Fibroblast of skin of left biceps (primary cell): ENCODE measurements at places on chromosomes 2 and 18.
A peak's percentile ranks its signal among the peaks of the same experiment; 100 is the strongest.

DNA sequence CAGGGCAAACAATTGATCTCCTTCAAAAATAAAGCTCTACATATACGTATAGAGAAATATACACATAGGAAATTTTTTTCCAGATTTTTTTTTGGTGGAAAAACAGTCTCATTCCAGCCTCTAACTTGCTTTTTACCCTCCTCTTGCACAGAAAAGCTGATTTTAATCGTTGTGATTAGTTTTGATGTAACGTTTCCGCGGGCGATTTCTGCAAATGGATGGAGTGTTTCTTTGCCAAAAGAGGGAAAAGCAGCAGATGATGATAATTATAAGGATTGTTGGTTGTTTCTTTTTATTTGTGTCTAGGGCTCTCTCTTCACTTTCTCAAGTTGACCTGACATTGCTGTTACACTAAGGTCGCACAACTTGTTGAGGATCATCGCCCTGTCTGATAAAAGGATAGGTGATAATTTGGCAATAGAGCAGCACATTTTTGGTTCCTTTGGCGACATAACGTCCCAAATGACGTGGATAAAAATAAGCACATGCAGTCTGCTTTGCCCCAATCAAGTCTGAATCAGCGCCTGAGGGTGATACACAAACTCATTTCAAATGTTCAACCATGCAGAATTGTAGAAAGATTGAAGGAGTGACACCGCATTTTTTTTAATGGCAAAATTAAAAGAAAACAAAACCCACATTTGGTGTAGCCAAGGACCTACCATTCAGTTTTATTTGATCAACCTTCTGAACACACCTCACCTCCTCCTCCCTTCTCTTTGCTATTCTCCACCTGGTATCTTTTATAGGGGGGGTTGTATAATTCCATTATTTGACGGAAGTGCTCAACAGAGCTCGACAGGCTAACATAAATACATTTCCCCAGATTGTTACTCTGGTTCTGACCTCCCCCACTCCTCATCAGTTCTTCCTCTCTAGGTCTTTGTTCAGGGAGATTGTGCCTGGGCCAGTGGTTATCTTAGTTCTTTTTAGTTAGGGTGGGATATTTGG is 109.6 kb upstream of the KCTD1 start:
- DNase-seq = no peak

GRCh38 chr2:96207774-96208142 is 869 bp downstream of the STARD7 start:
- DNase-seq = no peak

DNA sequence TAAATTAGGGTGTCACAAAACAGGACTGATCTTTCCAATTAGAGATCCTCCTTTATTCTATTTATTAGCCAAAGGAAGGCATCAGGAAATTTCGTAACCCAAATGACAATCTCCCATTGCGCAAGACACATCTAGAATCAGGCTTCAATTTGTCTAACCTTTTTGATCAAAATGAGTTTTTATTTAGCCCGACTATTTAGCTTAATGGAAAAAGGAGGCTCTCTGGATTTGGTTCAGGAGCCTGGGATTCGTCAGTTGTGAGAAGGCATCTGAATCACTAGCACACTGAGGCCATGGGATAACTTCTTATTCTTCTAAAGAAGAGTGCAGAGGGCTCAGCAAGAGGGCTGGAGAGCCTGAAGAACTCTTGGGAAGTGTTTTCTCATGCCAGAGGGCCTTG is 332.1 kb upstream of the ETAA1 start:
- DNase-seq = no peak

DNA sequence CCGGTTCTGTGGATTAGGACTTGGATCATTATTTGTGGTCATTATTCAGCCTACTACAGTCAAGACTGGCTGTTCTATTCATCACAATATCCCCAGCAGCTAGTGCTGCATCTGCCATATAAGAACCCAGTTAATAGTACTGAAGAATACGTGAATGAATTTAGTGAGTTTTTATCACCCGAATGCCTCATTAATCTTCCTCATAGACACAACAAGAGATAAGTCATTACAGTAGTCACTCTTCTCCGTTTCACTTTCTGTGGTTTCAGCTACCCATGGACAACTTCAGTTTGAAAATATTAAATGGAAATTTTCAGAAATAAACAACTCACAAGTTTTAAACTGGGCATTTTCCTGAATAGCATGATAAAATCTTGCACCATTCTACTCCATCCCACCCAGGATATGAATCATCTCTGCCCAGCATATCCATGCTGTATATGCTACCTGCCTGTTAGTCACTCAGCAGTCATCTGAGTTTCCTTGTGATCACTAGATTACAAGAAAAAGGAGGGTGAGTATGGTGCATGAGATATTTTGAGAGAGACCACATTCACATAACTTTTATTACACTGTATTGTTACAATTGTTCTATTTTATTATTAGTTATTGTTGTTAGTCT is 363.7 kb upstream of the CHAC2 start:
- no peak for DNase-seq

GRCh38 chr18:77067291-77068061 is 65.1 kb downstream of the MBP start:
- peak; percentile 49 for DNase-seq

DNA sequence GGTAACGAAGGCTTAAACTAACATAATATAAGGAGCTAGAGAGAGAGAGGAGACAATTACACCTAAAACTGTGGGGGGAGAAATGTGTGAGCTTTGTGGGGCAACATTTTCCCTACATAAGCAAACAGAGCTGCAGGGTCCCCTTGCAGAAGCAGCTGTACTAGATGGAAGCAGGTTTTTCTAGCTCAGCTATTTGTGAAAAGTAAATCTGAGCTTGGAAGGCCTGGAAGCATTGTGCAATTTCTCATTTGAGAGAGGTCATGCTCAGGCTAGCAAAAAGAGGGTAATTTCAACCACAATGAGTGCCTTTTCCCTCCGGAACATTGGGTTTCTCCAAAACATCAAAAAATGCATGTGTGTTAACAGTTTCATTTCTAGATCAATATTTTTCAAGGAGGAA is 130.0 kb downstream of the ARL4C start:
- DNase-seq = no peak

DNA sequence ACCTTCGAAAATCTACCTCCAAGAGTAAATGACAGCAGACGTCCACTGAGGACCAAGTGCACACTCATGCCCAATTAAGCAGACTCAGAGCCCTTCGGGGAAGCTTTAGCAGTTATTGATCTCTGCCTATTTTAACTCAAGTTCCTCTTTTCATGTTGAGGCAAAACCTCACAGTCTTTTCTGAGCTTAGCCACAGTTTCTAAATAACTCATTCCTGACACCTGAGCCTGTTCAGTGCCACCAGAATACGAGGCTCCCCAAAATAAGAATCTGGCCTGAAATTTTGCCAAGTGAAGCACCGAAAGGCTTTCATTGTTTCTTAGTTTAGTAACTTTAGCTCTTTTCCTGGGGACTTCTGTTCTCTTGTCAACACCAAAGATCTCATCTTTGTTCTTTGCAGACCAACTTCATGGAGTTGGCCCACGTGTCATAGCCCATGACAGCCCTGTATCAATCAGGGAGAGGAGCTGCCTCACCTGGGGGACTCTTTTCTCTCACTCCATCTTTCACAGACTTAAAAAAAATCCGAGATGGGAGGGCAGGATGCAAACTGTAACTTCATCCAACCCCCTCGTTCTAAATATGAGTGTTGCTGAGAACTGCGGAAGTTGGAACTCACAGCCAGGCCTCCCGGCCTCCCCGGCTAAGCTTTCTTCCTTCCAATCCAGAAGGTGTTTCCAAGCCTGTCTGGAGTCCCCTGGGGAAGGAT is 22.2 kb downstream of the INPP5D start:
- DNase-seq = no peak

GRCh38 chr18:74836296-74837139 is 238.8 kb downstream of the ZNF407 start:
- DNase-seq = no peak

DNA sequence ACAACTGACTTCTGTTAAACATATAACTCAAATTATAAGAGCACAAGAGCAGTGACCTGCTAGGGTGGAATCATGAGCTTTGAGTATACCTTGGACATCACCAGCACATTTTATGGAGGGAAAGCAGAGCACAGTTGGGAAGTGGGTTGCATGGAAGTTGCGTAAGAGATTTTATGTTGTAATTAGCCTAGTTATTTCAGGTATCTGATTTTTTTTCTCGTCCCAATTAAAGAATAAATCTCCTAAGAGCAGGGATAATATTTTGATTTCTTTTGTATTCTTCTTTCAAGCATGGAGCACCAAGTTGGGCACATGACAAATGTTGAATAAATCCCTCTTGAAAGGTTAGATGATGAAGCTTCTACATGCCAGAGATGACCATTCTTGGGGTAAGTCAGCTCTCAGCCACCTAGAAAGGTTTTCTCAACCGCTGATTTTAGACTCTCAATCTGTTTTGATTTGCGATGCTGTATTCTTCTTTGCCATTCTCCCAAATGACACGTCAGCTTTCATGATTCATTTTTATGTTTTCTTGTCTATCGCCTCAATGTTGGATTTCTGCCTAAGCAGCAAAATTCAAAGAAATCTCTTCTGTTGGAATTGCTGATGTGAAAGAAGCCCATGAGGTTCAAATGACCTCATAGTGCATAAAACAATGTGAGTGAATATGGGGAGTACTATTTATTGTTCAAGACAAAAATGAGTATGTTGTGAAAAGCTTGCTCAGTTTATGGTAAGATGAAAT is 15.3 kb upstream of the FN1 start:
- DNase-seq = no peak

DNA sequence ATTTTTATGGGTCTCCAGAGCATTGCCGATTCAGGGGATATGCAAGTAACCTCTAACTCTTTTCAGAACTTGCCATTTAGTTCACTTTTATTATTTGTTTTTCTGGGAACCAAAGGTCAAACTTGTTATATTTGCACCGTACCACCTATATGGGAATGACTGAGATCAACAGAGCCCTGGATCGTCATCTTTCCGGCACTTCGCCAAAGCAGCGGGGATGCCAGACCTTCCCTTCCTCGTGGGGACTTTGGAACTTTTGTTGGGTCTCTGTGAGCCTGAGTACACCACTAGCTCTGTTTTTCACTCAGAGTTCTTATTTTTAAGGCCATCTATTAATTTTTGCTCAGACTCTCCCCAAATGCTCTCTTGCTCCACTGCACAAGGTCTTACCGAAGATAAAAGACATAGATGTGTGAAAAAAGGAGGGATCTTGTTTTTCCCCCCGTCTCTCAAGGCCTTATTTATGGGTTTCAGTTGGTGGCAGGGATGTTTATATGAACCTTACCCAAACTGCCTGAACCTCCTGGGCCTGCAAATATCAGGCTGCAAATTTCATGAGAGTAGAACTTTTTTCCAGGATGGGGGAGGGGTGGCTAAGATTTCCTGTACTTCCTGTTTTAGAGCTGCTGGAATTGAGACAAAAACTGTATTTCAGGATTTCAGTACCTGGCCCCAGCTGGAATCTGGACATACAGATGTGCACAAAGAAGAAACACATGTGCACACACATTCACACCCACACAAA is 350.3 kb downstream of the HRH4 start:
- DNase-seq = no peak

DNA sequence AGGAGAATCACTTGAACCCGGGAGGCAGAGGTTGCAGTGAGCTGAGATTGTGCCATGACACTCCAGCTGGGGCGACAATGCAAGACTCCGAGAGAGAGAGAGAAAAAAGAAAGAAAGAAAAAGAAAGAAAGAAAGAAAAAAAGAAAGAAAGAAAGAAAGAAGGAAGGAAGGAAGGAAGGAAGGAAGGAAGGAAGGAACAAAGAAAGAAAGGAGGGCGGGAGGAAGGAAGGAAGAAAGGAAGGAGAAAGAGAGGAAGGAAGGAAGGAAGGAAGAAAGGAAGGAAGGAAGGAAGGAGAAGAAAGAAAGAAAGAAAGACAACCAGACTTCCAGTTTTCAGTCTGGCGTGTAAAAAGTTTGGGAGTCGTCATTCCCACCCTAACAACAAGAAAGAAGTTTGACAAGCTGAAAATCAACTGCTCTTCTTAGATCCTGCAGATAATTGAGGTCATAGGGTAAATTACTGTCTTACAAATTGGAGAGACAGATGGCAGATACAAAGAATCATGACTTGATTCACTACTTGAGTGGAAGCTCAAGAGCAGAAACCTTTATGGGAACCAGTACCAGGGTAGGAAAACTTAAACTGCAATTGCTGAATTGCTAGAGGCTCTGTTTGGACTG is 15.1 kb upstream of the CYP27C1 start:
- DNase-seq = no peak

DNA sequence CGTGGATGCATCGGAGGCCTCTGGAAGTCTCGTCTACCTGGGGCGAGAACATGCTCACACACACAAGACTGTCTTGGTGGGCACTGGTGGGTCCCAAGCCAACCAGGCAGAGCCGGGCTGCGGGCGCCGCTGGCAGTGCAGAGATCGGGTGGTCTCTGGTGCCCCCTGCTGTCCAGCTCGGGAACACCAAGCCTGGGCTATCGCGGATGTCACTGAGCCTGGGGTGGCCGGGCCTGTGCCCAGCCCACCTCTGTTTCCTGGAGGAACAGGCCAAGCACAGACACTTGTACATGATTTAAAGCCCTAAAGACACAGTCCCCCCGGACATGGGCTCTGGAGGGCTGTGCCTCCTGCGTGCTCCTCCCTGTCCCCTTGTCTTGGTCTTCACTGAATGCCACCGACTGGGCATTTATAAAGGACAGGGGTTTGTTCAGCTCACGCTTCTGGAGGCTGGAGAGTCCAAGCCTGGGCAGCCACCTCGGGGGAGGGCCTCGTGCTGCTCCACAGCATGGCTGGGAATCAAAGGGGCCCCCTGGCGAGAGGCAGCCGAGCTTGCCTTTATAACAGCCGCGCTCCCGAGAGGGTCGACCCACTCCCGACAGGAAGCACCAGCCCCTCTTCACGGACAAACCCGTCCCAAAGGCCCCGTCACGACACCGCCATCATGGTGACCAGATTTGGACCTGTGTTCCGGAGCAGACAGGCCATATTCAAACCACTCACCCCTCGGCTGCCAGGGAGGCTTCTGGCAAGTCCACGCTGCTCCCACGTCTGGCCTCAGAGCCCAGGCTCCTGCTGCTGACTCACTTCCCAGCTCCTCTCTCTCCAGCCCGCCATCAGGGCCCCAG is 3.6 kb upstream of the OTOS start:
- peak; percentile 5 for DNase-seq

GRCh38 chr2:12514631-12515437 is 201.9 kb upstream of the TRIB2 start:
- DNase-seq = no peak

- DNase-seq = no peak
Observed at GRCh38 chr2:139645617-139646016, 865.4 kb upstream of the NXPH2 start.

- DNase-seq = no peak
Observed at GRCh38 chr2:180934911-180935310, 45.5 kb upstream of the UBE2E3 start.

DNA sequence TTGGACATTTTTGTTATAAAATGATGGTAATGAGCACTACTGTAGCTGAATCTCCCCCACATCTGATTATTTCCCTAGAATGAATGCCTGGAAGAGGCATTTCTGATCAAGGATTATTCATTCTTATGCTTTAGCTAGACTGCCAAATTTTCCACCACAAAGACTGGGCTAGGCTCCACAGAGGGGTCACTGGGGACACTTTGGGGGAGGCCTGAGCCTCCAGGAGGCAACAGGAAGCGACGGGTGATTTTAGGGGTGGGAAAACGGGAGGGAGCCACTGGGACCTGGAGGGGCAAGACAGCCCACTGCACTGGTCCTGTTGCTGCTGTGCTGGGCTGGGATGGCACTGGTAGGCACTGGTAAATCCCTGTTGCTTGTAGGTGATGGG is 2.4 kb upstream of the ASB1 start:
- peak; percentile 63 for DNase-seq
